ENCODE measurements at places on chromosomes 5 and 9.

- DNase-seq, result no peak
Measured at GRCh38 chr5:149800633-149801032, 70.5 kb downstream of the PPARGC1B start.

- no peak for DNase-seq
Measured at GRCh38 chr9:26561928-26562327, 330.7 kb downstream of the CAAP1 start.

DNA sequence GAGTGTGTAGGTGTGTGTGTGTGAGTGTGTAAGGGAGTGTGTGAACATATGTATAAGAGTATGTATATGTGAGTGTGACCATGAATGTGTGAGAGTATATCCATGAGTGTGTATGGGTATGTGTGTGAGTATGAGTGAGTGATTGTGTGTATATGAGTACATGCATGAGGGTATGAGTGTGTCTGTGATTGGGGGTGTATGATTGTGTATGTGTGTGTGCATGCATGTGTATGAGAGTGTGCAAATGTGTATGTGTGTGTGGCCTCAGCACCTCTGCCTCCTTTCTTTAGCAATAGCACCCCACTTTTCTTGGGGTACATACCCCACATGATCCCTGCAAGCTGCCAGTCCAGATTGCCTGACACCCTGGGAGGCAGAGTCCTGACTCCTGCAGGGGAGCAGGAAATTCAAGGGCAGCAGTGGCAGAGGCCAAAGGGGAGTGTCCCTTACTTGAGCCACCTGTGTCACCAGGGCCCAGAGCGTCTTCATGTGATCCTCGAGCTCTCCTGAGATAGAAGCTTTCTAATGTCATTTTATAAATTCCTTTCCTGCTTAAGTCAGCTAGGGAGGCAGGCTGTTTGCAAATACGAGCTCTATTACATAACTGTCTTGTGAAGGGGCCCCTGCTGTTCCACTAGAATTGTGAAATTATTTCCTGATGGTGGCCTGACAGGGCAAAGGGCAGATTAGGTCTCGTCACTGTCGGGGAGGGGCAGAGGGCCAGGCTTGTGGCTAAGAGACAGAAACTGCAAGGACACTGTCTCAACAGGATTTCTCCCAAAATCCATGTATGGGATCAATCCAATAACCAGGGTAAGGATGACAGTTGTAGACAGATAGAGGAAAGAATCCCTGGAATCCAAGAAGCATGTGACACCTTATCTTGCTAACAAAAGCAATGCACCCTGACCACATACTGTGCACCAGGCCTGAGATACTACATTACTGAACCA, 389.1 kb downstream of the GADD45G start:
- DNase-seq, result no peak

GRCh38 chr9:104826911-104827310, 63.0 kb downstream of the NIPSNAP3B start:
- no peak for DNase-seq

- no peak for DNase-seq
Measured at GRCh38 chr5:90408571-90409317, 812 bp downstream of the CETN3 start.

GRCh38 chr9:87465816-87466215, 31.9 kb upstream of the DAPK1 start:
- no peak for DNase-seq

GRCh38 chr5:53476531-53477480, 3.6 kb upstream of the FST start:
- DNase-seq, result no peak

GRCh38 chr5:90940227-90940995, 381.8 kb downstream of the ADGRV1 start:
- no peak for DNase-seq

DNA sequence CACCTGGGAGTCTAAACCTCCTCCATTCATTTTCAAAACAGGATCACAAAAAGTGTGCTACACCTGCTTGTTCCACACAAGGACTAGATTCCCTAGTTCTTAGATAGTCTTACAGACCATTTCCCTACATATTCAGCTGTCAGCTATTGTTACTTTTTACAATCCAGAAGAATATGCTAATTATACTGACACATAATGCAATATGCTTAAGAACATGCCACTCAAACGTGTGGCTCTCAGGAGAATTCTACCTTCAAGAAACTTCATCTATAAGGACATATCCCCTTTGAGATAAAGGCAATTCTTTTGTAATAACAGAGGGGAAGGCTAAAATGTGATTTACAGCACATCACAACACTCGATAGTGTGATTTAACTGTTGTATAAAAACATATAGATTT, 456.1 kb upstream of the ARRDC3 start:
- no peak for DNase-seq

DNA sequence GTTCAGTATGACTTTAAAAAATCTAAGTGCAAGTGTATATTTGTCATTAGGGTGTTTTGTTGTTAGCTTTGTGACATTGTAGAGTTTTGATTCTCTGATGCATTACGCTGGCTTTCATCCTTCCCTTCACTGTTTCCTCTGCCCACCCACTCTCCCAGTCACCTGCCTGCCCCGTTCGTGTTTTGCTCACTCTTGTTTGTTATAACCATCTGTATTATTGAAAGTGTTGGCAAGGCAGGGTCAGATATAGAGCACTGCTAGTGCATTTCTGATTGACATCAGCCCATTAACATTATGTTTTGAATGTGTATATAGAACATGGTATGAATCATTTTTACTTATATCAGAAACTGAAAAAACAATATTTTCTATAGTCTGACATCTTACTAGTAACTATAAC, 27.3 kb downstream of the SCGB3A1 start:
- DNase-seq, result no peak

DNA sequence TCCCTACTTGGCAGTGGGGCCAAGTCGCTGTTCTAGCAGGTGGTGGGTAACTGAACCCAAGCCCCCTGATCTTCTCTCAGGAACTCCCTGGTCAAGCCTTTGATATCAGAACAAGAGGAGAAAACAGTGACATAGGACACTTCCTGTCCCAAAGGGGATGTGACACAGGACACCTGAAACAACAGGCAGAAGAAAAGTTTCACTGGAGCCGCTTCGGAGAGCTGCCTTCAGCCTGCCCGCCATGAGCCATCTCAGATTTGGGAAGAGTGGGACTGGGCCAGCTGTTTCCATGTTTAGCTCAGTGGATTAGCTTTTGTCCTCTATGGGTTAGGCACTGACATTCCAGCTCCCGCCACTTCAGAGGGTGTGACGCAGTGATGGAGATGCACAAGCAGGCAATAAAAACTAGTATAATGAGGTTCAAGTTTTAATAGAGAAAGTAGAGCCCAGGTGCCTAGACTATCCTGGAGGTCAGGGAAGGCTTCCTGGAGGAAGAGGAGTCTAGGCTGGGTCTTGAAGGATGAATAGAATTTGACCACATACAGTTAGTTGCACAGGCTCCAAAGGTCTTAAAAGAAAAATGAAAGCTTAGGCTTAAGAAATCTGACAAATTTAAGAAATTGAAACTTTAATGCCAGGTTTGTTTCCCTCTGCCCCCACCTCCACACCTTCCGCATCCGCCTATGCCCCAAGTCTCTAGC, 104.1 kb upstream of the SPRY4 start:
- no peak for DNase-seq

DNA sequence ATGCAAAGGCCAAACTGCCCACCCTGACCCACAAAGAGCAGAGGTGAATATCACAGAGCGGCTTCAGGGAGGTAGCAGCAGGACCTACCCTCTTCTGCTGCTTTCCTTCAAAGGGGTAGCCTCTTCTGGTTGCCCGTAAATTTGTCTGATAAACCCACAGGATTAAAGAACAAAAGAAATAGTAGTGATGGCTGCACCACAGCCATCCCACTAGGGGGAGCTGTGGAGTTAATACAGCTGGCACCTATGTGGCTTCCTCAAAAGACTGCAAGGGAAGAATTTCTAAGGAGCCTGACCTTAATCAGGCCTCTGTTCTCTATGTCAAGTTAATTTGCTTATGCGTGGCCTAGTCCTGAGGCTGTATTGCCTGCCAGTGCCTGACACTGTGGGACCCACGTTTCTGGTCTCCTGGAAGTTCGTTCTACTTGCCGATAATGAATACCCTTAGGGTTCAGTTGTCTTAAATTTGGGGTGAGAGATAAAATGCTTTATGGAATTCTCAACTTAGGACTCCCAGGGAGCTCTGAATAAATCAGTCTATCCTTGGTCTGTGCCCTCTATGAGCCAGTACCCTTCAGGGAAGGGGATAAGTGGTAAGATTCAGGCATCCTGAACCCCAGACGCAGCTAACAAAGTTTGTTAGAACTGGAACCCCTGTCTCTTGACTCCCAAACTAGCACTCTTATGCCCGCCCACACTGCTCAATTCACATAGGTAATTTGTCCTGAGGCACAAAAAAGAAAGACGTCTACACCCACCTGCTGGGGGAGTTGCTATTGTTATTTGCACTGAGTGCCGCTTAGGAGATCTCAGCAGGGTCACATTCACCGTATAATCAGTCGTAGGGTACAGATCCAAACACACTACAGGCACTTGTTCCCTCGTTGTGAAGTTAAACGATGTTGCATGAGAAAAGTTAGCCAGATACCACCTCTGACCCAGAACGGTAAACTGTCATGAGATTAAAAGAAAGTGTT, 77.1 kb downstream of the SUSD1 start:
- no peak for DNase-seq

DNA sequence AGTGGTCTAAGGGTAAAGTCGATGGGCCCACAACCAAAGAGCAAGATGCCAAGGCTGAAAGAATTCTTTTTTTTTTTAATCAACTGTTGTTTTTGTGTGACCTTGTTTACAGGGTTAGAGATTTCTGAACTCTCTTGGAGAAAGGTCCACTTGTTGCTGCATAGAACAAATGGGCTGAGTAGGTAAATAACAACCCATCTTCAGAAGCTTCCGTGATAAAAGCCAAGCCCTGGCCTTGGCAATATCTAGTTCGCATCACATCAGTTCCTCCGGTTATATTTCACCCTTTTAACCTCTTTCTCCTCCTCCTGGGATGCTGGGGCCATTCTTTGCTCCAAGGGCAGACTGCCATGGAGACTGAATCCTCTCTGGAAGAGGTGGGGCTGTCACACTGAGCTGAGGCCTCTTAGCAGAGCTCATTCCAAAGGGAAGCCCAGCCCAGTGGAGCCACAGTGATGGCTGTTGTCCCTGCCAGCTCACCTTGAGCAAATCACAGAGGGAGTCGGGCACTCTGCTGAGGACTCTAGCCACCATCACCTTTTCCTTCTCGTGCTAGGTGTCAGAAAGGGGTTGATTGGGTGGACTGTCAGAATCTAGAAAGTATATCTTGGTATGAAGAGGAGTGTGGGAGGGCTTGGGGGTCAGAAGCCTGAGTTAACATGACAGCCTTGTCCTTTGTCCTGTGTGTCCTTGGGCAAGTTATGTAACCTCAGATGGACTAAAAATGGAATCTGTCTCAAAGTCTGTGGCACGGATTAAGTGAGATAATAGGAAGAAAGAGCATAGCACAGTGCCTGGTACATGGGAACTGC, 17.9 kb downstream of the ANKRD55 start:
- DNase-seq, result no peak

- no peak for DNase-seq
Measured at GRCh38 chr9:91424403-91425176, 958 bp upstream of the NFIL3 start.

- no peak for DNase-seq
Measured at GRCh38 chr9:12516031-12516430, 177.2 kb upstream of the TYRP1 start.

DNA sequence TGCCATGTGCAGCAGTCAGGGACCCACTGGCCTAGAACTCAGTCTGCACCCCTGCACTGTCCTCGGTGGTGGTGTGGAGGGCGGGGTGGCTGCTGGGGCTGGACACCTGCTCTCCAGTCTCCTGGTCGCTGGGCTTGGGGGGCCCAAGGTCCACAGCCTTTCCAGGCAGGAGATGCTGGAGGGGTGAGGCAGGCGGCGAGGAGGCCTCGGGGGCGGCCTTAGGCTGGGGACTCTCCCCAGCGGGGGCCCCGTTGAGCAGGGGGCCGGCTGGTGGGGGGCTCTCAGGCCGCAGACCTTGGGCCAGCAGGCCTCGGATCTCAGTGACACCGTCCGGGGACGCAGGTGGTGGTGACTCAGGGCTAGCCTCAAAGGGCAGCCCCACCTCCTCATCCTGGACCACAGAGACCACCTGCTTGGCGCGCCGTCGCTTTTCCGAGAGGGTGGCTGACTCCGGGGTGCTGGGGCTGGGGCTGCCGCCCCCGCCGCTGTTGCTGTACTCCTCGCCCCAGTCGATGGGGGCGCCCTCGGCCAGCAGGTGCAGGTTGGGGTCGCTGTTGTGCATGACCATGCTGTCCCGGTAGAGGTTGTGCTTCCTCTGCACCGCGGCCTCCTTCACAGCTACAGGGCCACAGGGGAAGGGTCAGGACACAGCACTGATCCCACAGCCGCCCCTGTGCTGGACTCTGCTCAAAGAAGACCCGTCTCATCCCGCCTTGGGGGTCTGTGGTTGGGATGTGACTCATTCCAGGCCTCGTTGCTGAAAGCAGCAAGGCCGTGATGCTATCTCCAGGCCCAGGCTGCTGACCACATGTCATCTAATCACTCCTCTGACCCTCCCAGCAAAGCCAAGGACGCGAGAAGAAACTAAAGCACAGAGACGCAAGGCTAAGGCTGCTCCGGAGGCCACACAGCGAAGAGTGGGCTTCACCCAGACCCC, 55.8 kb downstream of the LRSAM1 start:
- DNase-seq, result no peak

DNA sequence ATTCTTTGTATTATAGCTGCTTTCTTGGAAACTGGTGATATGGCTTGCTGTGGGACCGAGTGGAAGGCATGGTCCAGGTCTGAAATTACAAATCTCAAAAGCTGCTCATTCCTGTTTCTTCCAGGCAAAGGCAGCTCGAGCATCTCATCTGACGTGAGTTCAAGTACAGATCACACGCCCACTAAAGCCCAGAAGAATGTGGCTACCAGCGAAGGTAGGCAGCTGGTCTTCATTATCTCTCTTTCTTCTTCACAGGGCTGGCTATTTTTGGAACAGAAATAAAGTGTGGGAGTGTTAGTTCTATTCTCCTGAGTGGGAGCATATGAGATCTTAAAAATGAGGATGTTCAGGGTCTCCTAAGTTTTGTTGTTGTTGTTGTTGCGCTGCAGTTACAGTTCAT, 115.9 kb downstream of the FBXL7 start:
- peak; percentile 48 for DNase-seq

All from non-pigmented ciliary epithelial cell (primary cell).